ENCODE measurements at places on chromosomes 12 and 14. TPM values are rescaled to one million over a fixed set of nuclear protein-coding genes. Genes with fewer than 3 reads are reported as not detected.

- H3K4me1 ChIP-seq, result peaks cover 23% of the 10 kb centered on the region
- no peaks in the 10 kb centered on the region for H3K27me3 ChIP-seq
- no peak overlapping the region for H3K4me3 ChIP-seq
- H3K27ac ChIP-seq, result peak overlapping the region; percentile 34
- peaks cover 29% of the 10 kb centered on the region for H3K36me3 ChIP-seq
Observed at GRCh38 chr12:22477166-22477893, 67.0 kb downstream of the C2CD5 start.

DNA sequence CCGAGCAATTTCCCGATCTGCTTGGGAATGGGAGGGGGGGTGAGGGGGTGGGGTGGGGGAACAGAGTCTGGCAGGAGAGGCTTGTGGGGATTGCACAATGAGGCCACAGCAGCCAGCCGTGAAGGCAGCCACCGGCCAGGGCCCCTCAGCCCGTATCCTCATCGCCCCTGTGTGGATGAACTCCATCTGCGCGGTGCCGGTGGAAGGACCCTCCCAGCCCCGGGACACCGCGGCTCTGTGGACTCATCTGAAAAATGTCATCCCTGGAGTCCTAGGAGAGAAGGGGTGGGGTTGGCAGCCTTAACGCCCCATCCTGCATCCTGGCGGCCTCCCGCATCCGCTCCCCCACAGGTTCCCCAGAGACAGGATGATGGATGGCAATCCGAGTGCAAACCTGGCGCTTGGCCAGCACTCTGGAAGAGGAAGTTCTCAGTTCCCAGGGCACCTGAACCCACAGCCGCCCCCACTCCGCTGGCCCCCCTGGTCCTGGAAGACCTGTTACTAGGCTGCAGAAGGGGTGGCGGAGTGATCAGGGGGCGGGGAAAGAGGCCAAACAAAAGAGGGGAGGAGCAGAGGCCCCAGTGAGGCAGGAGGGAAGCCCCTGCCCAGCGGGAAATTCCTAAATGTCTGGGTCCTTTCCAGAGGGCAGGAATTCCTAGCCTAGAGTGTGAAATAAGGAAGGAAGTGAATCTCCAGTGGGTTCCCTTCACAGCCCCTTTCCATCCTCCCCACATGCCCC is 1.2 kb upstream of the TNFAIP2 start:
- peaks cover 31% of the 10 kb centered on the region for H3K27me3 ChIP-seq
- H3K4me1 ChIP-seq, result no peaks in the 10 kb centered on the region
- H3K36me3 ChIP-seq, result no peaks in the 10 kb centered on the region
- DNase-seq, result no peak

DNA sequence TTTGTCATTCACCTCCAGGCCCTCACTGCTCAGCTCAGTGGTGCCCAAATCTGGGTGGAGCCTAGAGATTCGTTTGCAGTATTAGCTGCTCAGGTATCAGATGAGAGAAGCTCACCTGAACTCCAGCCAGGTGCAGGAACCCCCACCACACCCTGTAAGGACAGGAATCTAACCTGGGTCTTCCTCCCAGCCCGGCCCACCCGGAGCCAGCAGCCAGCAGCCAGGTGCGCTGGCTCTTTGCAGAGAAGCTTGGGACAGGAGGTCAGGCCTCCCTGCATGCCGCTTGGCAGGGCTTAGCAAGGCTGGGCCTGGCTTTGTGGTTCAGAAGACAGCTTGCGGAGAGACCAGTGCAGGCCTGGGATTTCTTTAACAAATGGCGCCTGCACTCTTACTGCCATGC is 125.6 kb upstream of the MYL2 start:
- H3K36me3 ChIP-seq, result no peaks in the 10 kb centered on the region
- peaks cover 13% of the 10 kb centered on the region for H3K27me3 ChIP-seq
- no peak overlapping the region for H3K27ac ChIP-seq

C12orf54 gene
- not detected for total RNA-seq

- DNase-seq, result no peak
- H3K4me1 ChIP-seq, result peaks cover 44% of the 10 kb centered on the region
- peak overlapping the region; percentile 58 for H3K27ac ChIP-seq
Observed at GRCh38 chr12:46661110-46661845, 164.5 kb downstream of the SLC38A4 start.

- peaks cover 9% of the 10 kb centered on the region for H3K27me3 ChIP-seq
- peaks cover 27% of the 10 kb centered on the region for H3K4me1 ChIP-seq
- no peak overlapping the region for H3K4me3 ChIP-seq
- no peaks in the 10 kb centered on the region for H3K36me3 ChIP-seq
- no peak for DNase-seq
Observed at GRCh38 chr14:52026017-52026660, 36.8 kb downstream of the RTRAF start.

PLEKHD1 gene
- not detected for total RNA-seq

- no peak overlapping the region for H3K27ac ChIP-seq
- H3K27me3 ChIP-seq, result peaks cover 2% of the 10 kb centered on the region
- H3K4me3 ChIP-seq, result no peak overlapping the region
- no peaks in the 10 kb centered on the region for H3K36me3 ChIP-seq
Observed at GRCh38 chr12:94725375-94726168, 75.2 kb upstream of the TMCC3 start.

- H3K4me1 ChIP-seq, result no peaks in the 10 kb centered on the region
- DNase-seq, result no peak
- H3K4me3 ChIP-seq, result no peak overlapping the region
- H3K27ac ChIP-seq, result no peak overlapping the region
- H3K36me3 ChIP-seq, result no peaks in the 10 kb centered on the region
Observed at GRCh38 chr14:85911044-85911443, 381.1 kb downstream of the FLRT2 start.

CCDC197 gene
- 0.11 TPM for total RNA-seq

OTOGL gene
- 0.16 TPM for total RNA-seq

- peaks cover 23% of the 10 kb centered on the region for H3K36me3 ChIP-seq
- H3K4me1 ChIP-seq, result no peaks in the 10 kb centered on the region
- H3K4me3 ChIP-seq, result no peak overlapping the region
- no peak overlapping the region for H3K27ac ChIP-seq
Observed at GRCh38 chr12:55906056-55906455, 21.6 kb downstream of the PYM1 start.

DNA sequence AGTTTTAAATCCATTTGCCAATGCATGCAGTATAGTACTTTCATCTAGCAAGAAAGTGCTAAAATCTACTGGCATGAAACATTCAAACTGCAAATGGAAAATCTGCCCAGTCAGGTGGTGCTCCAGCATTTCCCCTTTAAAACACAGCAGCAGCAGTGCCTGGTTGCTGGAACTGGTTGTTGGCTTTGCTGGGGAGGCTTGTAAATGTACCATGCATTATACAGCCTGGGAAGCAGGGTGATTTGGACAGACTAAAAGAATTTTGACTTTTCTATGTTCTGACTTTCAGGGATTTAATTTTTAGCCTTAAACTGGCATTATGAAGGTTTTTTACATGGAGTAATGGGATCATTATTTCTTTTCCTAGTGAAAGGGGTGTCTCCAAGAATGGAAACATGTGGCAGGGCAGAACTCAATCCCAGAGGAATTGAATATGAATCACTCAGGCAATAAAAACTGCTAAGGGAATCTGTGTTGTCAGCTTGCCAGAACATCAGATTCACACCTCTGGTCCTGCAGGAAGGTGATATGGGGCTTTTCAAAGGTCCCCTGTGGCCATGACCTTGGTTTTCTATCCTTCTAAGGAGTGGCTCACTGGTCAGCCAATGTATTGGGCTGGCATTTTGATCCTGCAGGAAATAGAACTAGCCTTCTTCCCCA is 9.0 kb upstream of the PAX9 start:
- H3K4me1 ChIP-seq, result peaks cover 1% of the 10 kb centered on the region
- H3K27ac ChIP-seq, result no peak overlapping the region
- peaks cover 87% of the 10 kb centered on the region for H3K27me3 ChIP-seq
- no peaks in the 10 kb centered on the region for H3K36me3 ChIP-seq

- no peak overlapping the region for H3K27ac ChIP-seq
- no peak for DNase-seq
- no peaks in the 10 kb centered on the region for H3K4me1 ChIP-seq
Observed at GRCh38 chr12:30942486-30942885, 15.9 kb downstream of the TSPAN11 start.

PRIM1 gene
- 59.4 TPM for total RNA-seq

TMEM116 gene
- total RNA-seq, result 7.2 TPM

OR4K14 gene
- total RNA-seq, result not detected

DNA sequence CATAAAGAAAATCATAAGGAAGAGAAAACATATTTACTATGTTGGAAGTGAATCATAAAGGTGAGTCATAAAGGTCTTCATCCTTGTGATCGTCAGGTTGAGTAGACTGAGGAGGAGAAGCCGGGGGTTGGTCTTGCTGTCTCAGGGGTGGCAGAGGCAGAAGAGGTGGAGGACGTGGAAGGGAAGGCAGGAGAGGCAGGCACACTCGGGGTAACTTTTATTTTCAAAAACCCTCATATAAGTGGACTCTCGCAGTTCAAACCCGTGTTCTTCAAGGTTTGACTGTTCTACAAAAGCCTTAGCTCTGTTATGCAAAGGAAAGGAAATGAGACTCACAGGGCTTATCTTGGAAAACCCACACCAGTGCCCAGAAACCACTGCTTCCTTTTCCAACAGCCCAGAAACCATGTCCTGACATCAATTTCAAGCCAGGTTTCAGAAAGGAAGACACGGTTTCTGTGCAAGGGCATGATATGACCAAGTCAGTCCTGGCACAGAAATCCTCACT is 14.0 kb downstream of the SMCO2 start:
- H3K27me3 ChIP-seq, result no peaks in the 10 kb centered on the region
- DNase-seq, result peak; percentile 22
- H3K36me3 ChIP-seq, result peaks cover 23% of the 10 kb centered on the region
- H3K4me1 ChIP-seq, result peaks cover 53% of the 10 kb centered on the region
- peak overlapping the region; percentile 61 for H3K4me3 ChIP-seq

HAL gene
- 0.57 TPM for total RNA-seq

DNA sequence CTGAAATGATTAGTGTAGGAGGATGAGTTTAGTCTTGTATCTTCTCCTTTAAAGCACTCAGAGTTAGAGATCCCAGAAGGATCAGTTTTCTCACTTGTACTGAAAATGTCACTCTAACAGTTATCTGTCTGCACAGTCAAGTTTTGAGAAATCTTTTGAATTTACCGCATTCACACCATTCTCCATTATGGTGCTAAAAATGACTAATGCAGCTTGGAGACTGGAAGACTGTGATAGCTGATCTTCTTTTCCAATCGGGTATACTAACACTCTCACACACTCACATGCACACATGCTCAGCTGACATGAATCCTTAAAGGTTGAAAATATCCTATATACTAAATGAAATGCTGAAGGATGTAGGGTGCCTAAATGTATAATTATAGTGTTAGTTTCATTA is 65.8 kb downstream of the SLC15A5 start:
- no peak overlapping the region for H3K4me3 ChIP-seq
- no peaks in the 10 kb centered on the region for H3K27me3 ChIP-seq
- H3K27ac ChIP-seq, result no peak overlapping the region
- no peaks in the 10 kb centered on the region for H3K4me1 ChIP-seq
- DNase-seq, result no peak
- H3K36me3 ChIP-seq, result no peaks in the 10 kb centered on the region

DNA sequence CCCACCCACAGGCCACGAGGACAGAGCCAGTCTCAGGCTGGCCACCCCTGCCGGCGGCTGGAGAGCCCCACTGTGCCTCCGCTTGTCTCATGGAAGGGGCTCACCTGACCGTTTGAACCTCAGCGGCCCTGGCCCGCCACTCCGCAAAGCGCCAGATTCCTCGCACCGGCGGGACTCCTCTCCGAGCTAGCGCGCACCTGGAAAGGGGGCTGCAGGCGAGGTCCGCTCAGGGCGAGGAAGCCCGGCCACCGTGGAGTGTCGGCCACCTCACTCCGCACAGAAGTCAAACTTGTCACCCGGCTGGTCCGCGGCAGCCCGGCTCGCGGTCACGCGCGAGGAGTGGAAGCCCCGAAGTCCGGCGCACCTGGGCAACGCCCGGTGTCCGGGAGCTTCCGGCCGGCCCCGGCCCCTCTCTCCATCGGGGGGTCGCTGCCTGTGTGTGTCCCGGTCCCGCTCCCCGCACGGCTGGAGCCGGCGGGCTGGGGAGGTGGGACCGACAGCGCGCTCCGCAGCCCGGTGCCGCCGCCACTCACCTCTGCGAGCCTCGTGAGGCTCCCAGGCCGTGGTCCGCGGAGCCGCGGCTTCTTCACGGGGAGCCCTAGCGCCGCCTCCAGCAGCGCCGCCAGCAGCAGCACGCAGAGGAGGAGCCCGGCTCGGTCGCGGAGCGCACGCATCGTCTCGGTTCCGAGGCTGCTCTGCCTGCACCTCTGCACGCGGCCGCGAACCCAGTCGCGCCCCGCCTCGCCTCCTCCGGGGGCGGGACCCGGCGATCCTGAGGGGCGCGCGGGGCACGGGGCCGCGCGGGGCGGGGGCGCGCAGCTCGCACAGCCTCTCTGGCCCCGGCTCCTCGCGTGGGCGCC is at the start of gene ISM2:
ISM2 (minus strand) TSS at position 697 of the 860 bp plus-strand sequence; CDS start at position 674, 23 bp downstream.
- DNase-seq, result peak; percentile 36
- H3K27ac ChIP-seq, result no peak within 1 kb of the TSS
- peaks cover 3% of the 10 kb centered on the region for H3K36me3 ChIP-seq

POTEM gene
- total RNA-seq, result not detected

- H3K4me1 ChIP-seq, result no peaks in the 10 kb centered on the region
- H3K4me3 ChIP-seq, result no peak overlapping the region
Observed at GRCh38 chr12:79423560-79423959, 267.2 kb downstream of the PAWR start.

AKAP5 gene
- total RNA-seq, result 2.5 TPM

GRCh38 chr14:61147831-61148549 is 133.1 kb downstream of the TMEM30B start:
- peaks cover 2% of the 10 kb centered on the region for H3K4me1 ChIP-seq
- no peak overlapping the region for H3K27ac ChIP-seq
- H3K36me3 ChIP-seq, result peaks cover 9% of the 10 kb centered on the region
- no peak overlapping the region for H3K4me3 ChIP-seq
- DNase-seq, result no peak

TMEM229B gene
- total RNA-seq, result 0.71 TPM

DNA sequence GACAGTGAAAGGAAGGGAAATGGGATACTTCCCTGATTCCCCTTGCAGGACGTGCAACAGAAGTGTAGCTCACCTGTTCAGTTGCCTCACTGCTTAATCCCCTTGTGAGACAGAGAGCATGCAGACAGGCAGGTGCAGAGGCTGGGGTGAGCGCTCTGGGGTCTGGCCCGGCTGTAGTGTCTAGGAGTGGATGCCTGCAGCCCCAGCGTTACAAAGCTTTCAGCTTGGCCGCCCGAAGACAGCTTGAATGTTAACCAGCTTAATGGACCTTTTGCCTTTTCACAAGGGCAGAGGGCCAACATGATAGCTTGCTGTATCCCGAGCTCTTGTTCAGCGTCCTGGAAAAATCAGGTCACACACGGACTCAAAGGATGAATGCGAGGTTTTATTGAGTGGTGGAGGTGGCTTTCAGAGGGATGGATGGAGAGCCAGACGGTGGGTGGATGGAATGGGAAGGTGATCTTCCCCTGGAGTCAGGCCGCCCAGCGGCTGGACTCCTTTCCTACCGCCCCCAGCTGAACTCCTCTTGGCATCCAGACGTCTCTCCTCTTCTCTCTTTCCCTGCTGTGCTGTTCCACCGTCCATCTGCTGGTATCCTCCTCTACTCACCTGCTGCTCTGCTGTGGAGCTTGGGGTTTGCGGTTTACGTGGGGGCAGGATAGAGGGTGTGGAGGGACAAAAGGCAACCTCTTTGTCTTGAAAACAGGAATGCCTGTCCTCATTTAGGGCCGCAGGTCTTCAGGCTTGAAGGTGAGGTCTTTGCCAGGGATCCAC is 86.2 kb upstream of the RESF1 start:
- no peak overlapping the region for H3K4me3 ChIP-seq
- peaks cover 17% of the 10 kb centered on the region for H3K36me3 ChIP-seq
- DNase-seq, result no peak
- H3K27ac ChIP-seq, result no peak overlapping the region
- peaks cover 18% of the 10 kb centered on the region for H3K4me1 ChIP-seq

GRCh38 chr12:94922561-94922960 is 80.9 kb downstream of the NDUFA12 start:
- H3K27ac ChIP-seq, result no peak overlapping the region
- DNase-seq, result no peak
- no peaks in the 10 kb centered on the region for H3K4me1 ChIP-seq
- no peaks in the 10 kb centered on the region for H3K27me3 ChIP-seq
